Posterior cingulate gyrus (tissue), 11 donors: ENCODE measurements at places on chromosomes 1 and 21.

DNA sequence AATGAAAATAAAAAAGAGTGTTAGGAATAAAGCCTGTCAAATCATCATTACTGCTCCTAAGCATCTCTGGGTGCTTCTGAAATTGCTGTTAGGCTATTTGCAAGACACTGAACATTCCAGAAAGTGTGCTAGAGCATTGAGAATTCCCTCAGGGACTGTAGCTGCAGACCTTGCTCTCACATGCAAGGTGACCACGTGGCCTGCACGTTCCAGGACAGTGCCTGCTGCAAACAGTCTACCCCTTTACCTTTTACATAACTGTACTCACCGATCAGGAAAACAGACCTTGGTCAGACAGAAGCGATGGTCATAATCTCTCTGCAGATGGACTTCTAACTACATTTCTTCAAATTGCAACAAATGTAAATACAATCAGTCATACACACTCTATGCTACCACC is 164.5 kb downstream of the PSMG1 start:
- no peak for DNase-seq

GRCh38 chr1:50262436-50262835 is 153.7 kb downstream of the ELAVL4 start:
- no peak for DNase-seq

GRCh38 chr1:67955591-67955990 is 94.8 kb downstream of the DIRAS3 start:
- DNase-seq: no peak

- no peak for DNase-seq
These were observed 2.8 kb upstream of the LYPD8 start for GRCh38 chr1:248758352-248758751.

DNA sequence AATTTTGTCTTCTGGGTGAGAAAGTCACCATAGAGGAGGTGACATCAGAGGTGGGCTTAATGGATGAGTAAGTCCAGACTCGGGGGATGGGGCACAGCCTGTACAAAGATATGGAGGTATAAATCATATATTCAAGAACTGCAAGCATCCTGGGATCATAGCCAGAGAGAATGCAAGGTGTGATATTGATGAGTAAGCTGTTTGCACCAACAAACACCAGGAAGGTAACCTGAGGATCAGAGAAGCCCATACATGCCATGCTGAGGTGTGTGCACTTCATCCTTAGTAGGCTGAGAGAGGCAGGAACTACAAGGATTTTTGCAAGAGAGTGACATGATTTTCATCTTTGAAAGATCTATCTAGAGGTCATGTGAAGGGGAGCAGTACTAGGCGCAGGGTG is 306.4 kb downstream of the HHAT start:
- DNase-seq: no peak

GRCh38 chr1:186195377-186195931 is 179.6 kb downstream of the TPR start:
- DNase-seq: no peak

- no peak for DNase-seq
These were observed 73.8 kb downstream of the MTR start for GRCh38 chr1:236868625-236869467.

DNA sequence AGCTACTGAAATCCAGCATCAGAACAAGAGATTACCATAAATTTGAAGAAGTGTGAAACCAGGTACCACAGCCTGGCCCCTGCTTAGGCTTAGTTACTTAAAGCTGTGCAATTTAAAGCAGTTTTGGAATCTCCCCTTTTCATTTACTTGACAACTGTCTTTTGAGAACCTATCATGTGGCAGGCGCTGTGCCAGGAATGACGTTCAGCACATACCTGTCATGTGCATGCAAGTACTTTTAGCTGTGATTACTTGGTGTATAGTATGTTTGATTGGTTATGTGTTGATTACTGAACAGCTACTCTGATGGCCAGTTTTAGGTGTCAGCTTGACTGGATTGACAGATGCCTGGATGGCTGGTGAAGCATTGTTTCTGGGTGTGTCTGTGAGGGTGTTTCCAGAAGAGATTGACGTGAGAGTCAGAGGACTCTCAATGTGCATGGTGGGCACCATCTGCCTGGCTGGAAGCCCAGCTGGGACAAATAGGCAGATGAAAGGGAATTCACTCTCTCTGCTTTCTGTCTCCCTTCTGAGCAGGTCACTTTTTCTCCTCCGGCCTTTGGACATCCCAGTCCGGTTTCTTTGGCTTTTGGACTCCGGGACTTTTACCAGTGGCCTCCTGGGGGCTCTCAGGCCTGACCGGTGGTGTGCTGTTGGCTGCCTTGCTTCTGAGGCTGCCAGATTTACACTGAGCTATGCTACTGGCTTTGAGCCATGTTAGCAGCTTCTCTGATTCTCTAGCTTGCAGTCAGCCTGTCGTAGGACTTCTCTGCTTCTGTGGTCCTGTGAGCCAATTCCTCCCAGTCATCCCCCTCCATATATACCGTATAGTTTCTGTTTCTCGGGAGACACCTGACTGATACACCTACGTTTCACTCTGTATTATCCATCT is 178.0 kb downstream of the RYR2 start:
- DNase-seq: no peak

- DNase-seq: no peak
These were observed 109.0 kb downstream of the NGF start for GRCh38 chr1:115229016-115229415.

GRCh38 chr21:32750405-32750804 is 21.1 kb downstream of the PAXBP1 start:
- DNase-seq: no peak

- no peak for DNase-seq
These were observed 55.1 kb downstream of the KCNC4 start for GRCh38 chr1:110265186-110265585.

DNA sequence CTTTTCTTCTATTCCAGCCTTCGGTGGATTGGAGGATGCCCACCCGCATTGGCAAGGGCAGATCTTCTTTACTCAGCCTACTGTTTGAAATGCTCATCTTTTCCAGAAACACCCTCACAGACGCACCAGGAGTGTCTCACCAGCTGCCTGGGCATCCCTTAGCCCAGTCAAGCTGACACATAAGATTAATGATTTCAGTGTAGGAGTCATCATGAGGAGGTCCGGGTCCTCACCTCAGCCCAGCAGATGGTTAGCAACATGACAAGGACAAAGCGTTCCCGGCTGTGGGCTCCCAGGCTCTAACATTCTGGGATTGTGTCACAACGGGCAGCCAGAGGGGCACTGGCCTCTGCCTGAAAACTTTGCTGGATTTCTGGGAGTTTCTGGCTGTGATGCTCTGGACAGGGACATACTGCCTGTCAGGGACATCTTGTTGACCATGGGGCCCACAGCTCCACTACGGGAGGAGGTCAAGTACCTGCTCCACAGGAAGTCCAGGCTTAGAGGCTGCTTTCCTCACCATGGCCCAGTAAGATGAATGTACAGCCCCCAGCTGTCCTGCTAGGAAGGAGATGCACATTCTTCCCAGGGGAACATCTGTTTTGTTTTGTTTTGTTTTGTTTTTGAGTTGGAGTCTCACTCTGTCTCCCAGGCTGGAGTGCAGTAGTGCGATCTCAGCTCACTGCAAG is 204.0 kb upstream of the COA6 start:
- no peak for DNase-seq

GRCh38 chr1:46761740-46762139 is 37.1 kb upstream of the CYP4B1 start:
- DNase-seq: no peak

GRCh38 chr1:186849826-186850225 is 21.1 kb downstream of the PLA2G4A start:
- DNase-seq: no peak

GRCh38 chr1:2224631-2225428 is 3.3 kb upstream of the SKI start:
- DNase-seq: no peak

- DNase-seq: no peak
These were observed 4.4 kb downstream of the ECHDC2 start for GRCh38 chr1:52917156-52917555.

GRCh38 chr1:22832414-22832786 is 121.8 kb downstream of the EPHB2 start:
- DNase-seq: no peak

DNA sequence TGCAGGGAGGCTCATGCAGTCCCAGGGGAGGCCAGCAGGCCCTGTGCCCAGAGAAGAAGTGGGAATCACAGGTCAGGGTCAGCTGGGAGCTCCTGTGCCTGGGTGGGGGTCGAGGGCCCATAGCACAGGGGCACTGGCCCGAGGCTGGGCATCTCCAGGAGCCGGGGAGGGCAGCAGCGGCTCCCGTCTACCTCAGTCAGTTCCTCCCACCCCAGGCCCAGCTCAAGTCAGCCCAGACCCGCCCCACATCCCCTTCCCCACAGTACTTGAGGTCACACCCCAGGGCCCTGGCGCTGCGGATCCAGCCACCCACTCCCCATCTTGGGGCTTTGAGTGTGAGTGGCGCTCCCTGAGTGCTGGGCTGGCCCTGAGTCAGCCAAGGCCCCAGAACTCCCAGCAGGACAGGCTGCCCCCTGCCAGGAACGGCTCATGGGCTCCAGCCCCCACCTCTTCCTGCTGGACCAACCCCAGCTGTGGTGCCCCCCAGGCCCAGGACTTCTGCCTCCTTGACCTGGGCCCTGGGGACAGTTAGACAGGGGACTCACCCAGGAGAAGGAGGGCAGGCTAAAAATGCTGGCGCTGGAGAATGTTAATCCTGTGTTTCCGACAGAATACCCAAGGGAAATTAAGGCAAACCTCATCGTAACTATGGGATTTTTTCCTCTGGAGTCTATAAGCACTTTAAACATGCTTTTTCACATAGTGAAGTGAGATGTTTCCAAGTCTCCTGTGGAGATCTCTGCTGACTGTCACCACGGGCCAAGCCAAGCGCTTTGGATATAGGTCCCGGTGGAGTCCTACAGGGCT is 68.8 kb upstream of the COL6A1 start:
- peak; percentile 55 for DNase-seq

DNA sequence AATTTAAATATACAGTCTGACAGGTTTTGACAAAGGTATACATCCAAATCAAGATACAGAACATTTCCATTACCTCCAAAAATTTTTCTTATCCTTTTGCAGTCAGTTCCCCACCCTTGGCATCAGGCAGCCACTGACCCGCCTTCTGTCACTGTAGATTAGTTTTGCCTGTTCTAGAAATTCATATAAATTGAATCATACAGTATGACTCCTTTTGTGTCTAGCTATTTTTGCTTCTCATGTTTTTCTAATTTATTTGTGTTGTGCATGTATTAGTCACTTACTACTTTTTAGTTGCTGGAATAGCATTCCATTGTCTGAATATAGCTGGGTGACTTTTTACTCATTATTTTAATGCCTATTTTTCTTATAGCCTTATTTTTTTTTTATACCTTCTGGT is 3.8 kb downstream of the UTP25 start:
- DNase-seq: no peak

GRCh38 chr1:39275836-39276507 is 71.5 kb downstream of the MACF1 start:
- DNase-seq: no peak

DNA sequence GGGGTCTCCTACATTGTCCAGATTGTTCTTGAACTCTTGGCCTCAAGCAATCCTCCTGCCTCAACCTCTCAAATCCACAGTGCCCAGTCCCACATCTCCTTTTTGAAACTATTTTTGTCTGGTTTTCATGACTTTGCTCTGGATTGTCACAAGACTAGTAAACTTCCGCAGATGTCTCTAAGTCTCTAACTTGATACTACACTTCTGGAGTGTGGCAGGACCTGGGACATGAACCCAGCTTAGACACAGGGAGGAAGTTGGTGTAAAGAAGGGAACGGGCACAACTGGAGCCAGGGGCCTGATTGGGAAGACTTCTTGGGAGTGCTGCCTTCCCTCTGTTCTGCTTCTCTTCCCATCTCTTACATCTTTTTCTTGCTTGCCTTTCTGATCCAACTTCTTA is 16.2 kb upstream of the DISC1 start:
- DNase-seq: no peak

- DNase-seq: no peak
These were observed 50.8 kb upstream of the CLIC4 start for GRCh38 chr1:24694380-24694843.

- DNase-seq: no peak
These were observed 62.5 kb upstream of the PTGFRN start for GRCh38 chr1:116847190-116847589.

DNA sequence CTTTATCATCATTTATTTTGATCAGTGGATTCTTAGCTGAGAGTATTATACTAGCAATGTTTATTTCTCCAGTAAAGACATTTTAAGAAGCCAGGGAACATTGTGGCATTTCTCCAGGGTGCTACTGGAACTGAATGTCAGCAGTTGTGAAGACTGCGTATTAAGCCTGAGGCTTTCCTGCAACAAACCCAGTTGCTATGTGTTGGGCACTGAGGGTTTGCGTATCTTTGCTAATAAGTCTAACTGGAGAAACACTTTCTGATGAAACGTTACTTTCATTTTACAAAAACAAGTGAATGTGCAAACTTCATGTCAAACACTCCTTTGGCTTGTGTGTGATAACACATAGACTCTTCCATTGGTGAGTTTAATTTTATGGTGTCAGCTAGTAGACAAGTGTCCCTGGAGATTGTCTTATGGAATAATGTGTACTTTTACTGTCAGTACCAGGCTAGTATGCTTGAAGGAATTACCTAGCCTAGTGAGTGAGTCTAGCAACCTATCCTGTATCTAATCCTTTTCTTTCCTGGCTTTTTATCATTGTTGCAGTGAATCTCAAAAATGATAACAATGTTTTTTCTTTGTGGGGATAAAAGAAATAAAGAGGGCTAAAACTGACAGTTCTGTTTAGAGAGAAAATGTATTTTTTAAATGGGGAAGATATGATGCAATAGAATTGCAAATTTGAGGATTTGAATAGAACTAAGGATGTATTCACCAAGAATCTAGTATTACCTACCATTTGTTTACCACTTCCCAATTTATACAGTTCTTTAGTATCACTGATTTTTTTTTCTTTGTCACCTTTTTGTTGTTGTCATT is 70.1 kb downstream of the MTR start:
- DNase-seq: no peak

GRCh38 chr1:83515578-83516154 is 483.3 kb downstream of the TTLL7 start:
- no peak for DNase-seq

- no peak for DNase-seq
These were observed 3.4 kb downstream of the EPHA10 start for GRCh38 chr1:37761416-37762095.

DNA sequence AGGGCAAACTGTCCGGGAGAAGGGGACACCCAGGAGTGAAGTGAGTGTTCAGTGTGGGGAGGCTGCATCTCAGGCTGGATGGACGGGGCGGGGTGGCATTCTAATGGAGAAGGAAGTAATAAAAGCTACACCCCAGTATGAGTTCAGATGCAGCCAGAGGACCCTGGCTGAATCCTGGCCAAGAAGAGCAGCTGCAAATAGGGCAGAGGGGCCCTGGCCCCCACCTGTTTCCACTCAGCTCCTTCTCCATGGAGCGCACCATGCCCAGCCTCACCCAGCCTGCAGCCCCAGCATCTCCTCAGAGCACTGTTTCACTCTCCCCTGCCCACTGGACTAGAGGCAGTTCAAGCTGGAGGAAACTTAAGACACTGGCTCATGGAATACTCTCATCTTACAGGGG is 46.4 kb downstream of the KCND3 start:
- DNase-seq: no peak

DNA sequence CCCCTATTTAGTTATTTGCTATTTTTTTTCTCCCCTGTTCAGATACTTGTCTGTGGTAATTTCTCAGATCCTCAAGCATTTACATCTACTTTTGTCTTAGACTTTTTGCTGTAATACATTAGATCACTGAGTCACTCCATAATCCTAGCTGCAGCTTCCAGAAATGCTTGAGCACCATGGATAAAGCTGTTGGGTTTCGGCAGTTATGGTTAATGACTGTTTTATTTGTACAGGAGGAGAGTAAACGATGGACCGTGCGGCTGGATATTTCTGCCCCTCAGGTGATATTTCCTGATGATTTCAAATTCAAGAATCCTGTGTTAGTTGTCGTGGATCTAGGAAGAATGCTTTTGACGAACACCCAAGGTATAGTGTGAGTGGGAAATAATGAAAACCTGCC is 42.9 kb downstream of the VPS13D start:
- DNase-seq: no peak
